Left hindlimb (tissue), 1 donor: ENCODE measurements at places on chromosomes 12 and 14.

DNA sequence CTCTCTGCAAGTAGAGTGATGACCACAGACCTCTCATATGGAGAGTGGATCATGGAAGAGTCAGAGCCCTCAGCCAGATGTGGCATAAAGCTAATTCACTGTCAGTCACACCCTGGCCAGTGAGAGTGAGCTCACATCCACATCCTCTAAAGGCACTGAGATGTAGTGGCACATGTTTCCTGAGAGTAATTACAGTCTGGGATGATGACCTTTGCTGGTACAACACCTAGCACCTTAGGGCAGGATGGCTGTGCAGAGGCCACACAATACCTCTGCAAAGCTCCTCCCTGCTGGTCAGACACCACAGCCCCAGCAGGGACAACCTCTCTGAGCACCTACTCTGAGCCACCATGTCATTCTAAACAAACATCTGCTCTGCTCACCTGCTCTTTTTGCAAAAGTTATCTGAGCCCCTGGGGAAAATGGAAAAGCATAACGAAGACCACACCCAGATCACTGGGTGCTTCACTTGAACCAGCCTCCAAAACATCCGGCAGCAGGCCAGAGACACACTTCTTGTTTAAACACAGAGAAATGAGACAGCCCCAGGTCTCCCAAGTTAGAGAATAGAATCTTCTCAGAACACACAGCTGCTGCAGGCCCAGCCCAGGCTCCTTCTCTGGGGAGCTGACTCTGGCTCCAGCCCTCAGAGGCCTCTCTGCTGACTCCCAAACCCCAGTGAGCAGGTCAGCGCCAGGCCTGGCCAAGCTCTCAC, 30.3 kb downstream of the PITPNM2 start:
- no peak for DNase-seq

DNA sequence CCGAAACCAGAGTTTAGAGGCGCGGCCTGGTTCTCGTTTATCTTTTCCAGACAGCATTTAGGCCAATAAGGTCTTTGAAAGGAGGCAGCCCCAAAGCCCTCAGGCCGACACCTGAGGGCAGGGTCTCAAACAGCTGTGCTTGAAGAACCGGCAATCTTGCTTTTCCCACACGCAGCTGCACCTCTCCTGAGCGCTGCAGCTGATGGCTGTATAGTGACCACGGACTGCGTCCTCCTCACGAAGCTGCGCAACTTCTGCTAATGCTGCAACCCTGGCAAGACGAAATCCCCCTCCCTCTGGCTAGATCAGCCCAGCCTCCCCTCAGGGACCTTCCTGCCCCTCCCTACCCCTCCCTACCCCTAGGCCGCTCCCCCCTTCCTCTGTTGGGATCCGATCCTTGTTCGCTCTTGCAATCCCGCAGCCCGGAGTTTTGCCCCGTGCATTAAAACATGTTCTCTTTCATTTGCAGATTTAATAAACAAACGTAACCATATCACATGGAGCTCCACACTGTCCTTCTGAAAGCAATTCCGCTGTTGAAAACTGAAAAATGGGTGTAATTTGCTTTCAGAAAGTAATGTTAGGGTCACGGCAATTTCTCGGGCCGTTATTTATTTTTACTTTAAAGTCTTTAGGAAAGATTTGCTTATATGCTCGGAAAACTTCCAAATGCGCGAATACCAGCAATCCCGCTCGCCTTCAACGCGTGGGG, 4.8 kb upstream of the PAX9 start:
- no peak for DNase-seq

- DNase-seq: no peak
Observed at GRCh38 chr12:21608196-21608595, 3.5 kb upstream of the GYS2 start.

DNA sequence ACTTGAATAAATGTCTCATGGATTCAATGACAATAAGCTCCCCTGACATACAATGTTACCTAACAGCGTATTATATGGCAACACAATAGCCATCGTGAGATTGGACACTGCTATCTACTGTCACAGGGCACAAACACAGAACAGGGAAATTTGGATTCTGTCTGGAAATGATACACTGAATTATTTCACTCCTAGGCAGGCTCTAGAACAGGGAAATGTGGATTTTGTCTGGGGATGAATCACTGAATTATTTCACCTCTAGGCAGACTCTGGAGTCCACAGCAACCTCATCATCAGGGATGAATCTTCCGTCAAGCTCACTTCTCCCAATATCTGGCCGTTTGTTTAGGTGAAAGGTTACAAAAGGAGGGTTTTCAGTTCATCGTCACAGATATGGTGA, 288.8 kb downstream of the TMEM132D start:
- DNase-seq: no peak

- no peak for DNase-seq
Observed at GRCh38 chr12:15712823-15713660, 76.1 kb downstream of the EPS8 start.

DNA sequence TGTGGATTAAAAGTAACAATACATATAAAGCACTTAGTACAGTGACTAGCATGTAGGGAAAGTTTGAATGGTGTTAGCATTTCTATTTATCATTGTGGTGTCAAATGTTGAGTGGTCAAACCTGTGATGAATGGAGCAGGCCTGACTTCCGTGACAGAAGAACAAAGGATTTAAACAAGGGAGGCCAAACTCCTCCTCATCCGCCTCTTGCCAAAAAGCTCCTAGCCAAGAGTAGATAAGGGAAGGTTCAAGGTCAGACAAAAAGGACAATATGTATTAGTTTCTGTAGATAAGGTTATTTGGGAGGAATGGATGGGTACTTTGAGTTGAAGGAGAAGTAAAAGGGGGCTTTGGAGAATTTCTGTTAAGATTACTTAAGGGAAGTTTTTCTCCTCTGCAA, 6.5 kb downstream of the RNASE7 start:
- DNase-seq: no peak

DNA sequence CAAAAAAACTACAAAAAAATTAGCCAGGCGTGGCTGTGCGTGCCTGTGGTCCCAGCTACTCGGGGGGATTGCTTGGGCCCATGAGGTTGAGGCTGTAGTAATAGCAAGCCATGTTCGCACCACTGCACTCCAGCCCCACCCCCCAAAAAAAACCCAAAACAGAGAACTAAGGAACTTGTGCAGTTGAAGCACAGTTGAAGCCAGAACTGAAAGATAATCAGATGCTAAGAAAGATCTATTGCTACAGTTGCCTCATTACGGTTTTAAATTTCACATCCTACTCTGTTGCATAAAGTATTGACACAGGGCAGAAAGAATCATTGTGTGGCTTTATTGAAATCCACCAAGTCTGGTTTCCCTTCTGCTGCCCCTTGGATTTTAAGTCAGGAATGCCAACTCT, 3.8 kb downstream of the CS start:
- no peak for DNase-seq

GRCh38 chr12:90512518-90512917, 442.5 kb downstream of the CCER1 start:
- DNase-seq: no peak

DNA sequence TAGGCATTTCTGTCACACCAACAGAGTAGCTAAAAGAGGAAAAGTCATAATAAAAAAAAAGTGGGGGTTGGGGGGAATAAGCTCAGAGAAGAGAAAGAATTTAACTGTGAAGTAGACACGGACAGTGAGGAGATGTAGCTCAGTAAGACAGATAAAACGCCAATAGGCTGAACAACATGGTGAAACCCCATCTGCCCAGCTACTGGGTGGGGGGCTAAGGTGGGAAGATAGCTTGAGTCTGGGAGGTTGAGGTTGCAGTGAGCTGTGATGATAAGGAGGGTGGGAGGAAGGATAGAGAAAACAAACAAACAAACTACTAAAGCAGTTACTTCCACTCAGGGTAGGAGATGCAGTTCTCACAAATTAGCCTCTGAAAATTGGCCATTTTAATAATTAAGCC, 25.0 kb downstream of the HECTD4 start:
- no peak for DNase-seq

DNA sequence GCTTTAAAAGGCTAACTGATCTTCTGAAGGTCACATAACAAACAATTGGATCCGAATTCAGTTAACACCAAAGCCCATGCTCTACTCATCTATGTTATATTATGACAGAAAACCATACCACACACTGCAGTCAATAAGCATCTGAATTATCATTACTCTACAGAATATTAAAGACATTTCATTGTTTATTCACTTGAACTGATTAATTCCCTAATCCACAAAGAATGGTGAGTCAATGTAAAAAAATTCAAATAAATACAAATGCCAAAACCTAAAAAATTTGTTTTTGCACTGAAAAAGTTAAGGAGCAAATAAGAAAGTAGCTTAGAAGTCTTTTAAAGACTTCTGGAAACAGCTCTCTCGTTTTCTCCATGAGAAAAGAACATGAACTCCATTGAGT, 13.7 kb downstream of the NID2 start:
- DNase-seq: no peak

- no peak for DNase-seq
Observed at GRCh38 chr12:4628406-4628805, 20.4 kb downstream of the AKAP3 start.

DNA sequence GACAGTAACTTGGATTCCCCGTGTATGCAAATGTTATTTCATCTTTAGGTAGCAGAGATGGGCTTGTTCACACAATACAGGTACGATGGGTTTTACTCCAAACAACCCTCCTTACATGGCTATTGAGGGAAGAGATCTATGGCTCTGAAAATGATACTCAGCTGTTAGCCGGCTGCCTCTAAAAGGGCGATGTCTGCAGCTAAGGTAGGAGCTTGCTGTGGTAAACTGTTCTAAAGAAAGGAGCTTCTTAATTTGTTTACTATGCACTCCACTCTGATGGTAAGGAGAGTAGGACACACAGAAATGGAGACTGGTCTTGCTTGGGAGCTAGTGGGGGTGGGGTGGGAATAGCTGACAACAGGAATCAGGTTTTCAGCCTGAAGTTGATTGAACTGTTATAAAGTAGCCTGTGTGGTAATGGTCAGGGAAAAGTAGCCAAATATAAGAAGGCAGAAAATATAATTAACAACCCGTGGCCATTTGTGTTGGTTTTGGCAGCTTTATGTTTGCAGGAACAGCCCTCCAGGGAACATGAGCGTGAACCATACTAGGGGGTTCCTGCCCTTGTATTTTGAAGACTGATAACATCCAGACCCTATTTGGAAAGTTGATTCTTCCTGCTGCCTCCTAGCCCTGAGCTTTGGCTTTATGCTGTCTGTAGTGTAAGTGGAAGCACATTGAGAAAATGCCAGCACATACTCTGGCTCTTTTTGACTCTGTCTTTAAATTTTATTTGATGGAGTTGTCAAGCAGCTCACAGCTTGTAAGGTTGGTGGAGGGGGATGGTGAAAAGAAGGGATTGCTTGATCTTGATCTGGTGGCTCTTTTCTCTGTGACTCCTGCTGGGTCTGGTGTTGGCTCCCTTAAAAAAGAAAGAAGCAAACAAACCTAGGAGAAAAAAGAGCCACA, 929.8 kb downstream of the DIO2 start:
- DNase-seq: no peak

DNA sequence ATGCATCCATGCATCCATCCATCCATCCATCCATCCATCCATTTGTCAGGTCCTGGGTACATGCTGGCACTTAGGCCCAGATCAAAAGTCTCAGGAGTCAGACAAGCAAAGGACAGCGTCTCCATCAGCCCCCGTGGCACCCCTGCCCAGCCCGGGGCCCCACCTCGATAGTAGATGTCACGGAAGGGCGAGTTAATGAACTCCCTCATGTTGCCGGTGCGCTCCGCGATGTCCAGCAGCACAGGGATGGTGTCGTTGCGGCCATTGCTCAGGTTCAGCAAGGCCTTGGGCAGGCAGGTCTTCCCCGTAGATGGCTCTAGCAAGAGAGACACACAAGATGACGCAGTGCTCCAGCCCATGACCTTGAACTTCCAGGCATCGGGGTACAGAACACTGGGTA, 30.4 kb downstream of the TRPV4 start:
- DNase-seq: no peak

DNA sequence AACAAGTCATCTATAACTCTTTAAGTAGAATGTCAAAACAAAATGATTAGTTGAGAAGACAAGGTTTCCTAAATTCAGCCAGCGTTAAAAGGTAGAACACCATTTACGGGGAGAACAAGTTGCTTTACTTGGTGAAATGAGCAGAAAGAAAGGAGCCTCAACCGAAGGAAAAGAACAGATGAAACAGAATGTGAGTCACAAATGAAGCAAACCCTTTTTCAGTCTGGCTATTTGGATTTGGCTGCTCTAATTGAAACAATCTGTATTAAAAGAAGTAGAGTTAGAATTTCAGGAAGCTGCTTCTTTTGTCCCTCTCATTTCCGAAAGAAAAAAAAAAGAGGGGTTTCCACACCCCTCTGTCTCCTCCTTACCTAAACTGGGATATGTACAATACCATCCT, 34.6 kb downstream of the CEP128 start:
- DNase-seq: no peak

DNA sequence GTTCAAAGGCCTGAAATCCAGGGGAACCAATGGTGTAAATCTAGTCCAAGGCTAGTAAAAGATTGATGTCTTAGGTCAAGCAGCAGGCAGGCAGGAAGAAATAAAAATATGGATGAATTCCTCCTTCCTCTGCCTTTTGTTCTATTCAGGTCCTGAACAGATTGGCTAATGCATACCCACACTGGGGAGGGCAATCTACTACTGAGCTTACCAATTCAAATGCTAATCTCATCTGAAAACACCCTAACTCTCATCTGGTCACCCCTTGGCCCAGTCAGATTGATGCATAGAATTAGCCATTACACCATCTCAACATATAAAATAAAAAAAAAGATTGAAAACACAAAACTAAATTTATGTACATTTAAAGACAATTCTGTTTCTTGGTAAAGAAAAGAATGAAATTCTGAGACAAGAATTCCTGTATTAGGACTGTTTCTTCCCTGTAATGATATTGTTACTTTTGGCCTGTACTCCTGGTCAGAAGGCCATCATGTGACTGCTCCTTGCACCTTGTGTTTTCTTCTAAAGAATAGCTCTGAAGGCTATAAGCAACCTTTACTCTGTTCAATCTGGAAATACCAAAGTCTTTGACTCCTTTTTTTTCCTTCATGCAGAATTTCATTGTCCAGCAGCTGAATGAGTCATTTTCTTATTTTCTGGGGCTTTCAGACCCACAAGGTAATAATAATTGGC, 19.9 kb downstream of the CLEC6A start:
- DNase-seq: no peak

- DNase-seq: no peak
Observed at GRCh38 chr12:21265932-21266331, 68.8 kb downstream of the SLCO1A2 start.

DNA sequence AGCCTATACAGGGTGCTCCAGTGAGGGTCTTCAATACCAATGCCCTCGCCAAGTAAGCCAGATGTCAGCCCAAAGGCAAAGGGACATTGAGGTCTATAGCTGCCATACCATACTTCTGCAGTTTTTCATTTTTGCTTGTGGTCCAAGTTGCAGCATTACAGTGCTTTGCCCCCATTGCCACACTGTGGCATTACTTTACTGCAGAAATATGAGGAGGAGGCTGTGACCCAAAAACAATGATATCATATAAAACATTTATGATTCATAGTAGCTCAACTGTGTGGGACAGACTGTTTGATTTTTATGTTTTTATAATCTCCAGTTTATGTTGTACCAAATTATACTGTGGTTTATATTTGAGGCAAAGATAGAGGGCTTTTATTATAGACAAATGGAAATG, 64.1 kb downstream of the KIAA0586 start:
- no peak for DNase-seq
